ENCODE measurements at places on chromosomes 5 and 9.

- DNase-seq: no peak
Measured at GRCh38 chr5:79985288-79985687, 5.8 kb downstream of the MTX3 start.

DNA sequence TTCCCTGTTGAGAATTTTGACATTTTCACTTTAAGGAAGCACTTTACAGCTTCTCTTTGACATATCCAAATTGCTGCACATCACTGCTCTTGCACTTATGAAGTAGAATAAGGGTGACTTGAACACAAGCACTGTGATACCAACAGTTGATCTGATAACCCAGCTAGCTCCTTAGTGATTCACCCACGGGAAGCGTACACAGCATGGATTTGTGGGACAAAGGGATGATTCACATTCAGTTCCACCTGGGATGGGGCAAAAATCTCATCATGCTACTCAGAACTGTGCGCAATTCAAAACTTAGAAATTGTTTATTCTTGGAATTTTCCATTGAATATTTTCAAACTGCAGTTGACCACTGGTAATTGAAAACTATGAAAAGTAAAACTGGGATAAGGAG, 1565.5 kb upstream of the CDH9 start:
- DNase-seq: no peak

DNA sequence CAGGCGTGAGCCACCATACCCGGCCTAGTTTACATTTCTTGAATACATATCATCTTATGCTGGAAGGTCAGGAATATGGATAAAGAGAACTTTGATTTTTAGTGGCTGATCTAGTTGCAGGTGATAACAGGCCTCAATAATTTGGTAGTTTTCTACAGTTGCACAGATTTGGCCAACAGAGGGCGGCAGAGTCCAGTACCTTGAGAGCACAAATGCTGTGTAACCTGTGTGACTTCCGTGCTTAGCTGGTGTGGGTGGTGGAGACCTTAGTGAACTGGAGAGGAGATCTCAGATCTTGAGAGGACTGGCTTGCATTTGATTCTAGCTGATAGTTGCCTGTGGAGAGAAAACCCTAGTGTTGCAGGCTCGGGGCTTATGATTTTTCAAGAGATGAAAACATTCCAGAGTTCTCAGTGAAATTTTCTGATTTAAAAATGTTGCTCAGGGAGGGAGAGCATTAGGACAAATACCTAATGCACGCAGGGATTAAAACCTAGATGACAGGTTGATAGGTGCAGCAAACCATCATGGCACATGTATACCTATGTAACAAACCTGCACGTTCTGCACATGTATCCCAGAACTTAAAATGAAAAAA, 17.4 kb upstream of the GPR151 start:
- peak; percentile 40 for DNase-seq

DNA sequence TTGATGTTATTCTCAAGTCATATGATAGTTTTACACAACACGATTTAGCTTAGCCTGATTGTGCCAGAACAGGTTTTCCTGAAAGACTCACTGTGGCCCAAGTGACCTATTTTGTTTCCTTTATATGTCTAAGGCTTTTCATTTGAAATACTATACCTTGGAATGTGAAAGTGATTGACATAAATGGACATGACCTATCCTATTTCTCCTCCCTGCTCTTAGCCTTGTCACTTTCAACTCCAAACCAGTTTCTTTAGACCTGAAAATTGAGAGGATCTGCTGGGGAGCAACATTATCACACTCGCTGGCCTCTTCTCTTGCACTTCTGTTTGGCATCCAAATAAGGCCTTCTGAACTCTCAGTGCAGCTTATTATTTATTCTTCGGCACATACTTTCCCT, 496.8 kb downstream of the MAT2B start:
- no peak for DNase-seq

- no peak for DNase-seq
Measured at GRCh38 chr5:14591548-14591947, 10.0 kb downstream of the OTULINL start.

DNA sequence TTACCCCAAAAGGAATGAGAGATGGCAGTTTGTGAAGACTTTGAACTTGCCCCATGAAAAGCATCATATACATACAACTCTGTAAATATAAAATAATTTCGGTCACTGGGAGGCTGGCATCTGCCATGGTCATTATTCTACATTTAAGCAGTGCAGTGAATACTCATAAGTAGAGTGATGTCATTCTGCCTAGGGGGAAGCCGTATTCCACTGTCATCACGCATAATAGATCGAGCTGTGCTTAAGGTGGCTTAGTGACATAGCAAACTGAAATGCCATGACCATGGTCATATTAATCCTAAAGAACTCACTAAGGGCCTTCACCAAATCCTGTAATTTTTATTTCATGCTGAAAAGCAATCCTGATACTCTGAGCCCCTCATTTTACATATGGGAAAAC, 42.4 kb upstream of the NR4A3 start:
- DNase-seq: no peak

DNA sequence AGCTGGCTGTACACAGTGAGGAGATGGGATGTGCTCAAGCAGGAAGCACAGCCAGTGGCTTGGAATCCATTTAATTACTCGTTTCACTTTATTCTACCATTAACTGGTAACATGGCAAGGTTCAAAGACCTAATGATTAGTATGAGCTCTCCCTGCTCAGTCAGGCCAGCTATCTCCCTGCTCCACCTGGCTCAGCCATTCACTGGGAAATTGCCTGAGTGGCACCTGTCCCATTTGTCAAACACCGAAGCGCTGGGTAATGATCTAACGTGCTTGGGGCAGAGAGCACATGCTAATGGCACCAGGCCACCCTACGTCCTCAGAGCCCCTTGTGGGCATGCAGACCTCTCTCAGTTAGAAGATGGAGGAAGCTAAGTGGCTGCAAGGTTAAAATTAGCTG, 162.2 kb downstream of the TTLL11 start:
- DNase-seq: no peak

DNA sequence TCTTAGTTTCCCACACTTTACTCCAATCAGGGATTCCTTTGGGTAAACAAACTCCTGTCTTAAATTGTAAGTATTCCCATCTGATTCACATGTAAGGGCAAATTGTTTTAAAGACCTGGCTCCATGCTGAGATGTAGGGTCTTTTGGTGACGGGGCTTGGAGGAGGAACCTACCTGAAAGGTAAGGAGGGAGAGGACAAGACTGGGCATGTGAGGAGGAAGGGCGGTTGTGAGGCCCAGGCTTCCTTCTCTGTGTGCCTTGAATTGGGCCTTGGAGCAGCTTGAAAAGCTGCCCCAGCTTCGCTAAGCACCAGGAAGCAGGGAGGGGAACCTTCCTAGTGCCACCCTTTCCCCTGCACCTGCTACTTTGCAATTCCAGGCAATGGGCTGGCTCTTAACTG, 86.8 kb downstream of the C9orf152 start:
- DNase-seq: no peak

DNA sequence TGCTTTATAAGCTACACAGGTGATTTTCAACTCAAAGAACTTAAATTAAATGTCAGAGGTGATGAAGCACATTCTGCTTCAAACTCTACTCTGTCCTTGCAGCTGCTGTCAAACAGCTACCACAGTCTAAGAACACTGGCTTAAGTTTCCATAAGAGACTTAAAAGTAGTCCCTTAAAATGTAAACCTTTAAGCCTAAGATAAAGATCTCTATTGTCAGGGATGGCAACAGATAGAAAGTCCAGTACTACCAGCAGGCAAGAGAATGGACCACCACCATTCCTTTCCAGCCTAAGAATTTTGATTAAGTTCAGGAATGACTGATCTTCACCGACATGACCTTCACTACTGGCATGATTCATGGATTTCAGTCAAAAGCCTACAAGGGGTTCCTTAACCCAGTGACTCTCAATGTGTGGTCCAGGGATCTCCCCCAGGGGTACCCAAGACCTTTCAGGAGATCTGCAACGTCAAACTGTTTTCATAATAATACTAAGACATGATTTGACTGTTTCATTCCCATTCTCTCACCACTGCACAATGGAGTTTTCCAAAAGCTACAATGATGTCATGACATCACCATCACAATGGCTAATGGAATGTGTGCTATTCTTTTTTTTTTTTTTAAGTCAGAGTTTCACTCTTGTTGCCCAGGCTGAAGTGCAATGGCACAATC, 41.1 kb upstream of the PLPP6 start:
- DNase-seq: no peak

GRCh38 chr5:53161876-53162275, 52.3 kb upstream of the MOCS2 start:
- DNase-seq: no peak

- DNase-seq: no peak
Measured at GRCh38 chr5:149632311-149633251, 51.3 kb downstream of the ARHGEF37 start.

DNA sequence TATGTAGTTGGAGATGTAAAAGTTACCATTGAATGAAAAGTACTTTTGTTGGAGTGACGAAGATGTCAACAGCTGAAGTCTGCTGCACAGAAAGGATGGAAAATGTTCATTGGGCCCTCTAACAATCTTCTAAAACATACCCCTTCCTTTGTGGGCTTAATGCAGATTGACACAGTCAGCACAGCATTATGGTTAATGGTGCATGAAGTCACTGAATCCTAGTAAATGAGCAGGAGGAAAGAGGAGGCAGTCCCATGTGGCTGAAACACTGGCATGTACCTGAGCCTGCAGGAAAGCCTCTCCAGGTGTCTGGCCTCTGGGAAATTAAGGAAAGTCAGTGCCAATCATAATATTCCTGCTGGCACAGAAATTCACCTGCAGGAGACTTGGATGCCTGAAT, 153.8 kb downstream of the ARL15 start:
- no peak for DNase-seq

DNA sequence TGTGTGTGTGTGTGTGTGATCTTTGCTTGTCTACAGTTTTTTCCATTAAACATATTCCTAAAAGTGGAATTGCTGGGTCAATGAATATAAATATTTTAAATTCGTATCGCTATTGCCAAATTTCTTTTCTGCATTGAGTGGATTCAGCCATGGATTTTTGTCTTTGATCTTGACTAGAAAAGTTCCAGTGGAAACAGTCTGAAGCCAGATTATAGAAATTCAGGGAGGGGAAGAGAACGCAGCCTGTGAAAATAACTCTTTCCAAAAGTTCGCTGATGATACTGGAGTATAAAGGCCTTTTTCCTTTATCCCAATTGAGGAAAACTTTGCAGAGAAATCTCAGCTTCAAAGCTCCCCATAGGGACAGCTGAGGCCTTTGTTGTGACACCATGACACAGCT, 292.3 kb upstream of the CD180 start:
- no peak for DNase-seq

DNA sequence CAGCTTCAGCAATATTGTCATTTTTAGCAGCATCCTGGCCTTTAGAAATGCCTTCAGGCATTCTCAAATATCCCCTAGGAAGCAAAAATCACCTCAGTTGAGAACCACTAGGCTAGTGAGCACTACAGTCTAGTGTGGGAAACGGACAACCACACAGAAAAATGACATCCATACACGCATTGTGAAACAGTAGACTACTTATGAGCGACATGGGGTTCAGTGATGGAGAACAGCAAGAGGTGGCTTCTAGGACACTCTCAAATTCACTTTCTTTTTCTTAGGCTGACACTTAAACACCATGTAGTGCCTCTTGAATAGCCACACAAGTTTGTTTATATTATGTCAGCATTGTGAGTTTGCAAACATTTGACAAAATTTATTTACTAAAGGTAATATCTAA, 203.0 kb downstream of the KDM4C start:
- DNase-seq: no peak

DNA sequence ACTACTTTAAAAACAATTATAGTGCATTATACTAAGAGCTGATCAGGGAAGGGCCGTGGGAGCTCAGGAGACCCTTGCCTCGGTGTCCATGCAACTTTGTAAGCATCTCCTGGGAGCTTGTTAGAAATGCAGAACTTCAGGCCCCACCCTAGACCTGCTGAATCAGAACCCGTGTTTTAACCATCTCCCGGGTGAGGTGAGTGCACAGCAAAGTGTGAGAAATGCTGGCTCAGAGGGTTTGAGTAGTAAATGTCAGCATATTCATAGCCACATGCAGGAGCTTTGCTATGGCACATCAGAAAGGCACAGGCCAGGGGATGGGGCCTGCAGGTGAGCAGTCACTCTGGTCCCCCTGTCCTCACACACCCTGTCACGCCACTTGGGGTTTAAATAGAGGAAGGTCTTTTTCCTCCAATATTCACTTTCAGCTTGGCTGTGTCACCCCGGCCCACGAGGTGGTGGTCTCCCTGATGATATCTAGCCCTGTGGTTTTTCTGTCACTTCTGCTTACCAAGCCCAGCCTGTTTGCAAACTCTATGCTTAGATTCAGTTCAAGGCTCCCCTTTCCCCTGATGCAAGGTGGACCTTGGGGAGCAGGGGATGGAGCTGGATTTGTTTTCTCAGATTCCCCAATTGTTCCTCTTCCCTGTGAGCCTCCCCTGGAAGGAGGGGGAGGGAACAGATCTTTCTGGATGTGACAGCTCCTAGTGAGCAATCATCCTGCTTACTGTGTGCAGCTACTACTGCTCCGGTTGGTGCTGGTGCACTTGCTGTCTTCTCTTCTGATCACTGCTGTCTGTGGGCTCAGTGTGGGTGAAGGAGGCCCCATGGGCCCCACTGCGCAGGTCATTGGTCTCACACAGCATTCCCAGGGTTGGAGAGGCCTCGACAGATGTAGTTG, 51.8 kb upstream of the TGFBR1 start:
- no peak for DNase-seq

DNA sequence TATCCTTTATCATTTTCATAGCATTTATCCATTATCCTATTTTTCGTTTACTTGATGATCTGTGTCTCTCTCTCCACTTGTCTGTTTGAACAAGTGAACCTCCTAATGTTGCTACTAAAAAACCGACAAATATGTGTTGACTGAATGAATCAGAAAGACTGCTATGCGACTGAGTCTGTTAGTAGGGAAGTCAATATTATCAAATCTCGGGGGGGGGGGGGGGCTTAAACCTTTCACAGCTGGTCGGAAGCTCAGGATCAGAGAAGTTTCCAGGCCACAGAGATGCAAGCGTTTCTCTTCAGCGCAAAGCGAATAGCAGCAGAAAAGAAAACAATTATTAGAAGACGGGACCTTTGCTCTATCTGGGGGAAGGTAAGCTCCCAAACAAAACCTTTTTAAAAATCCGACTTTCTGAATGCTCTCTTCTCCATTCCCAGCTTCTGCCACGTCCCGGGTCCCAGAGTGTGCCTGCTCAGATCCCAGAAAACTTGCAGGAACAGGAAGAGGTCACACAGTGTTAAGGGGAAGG, 412 bp downstream of the RIOK2 start:
- no peak for DNase-seq

- DNase-seq: peak; percentile 17
Measured at GRCh38 chr5:76473661-76474060, 70.6 kb downstream of the IQGAP2 start.

- no peak for DNase-seq
Measured at GRCh38 chr9:128614728-128615127, 41.9 kb downstream of the DYNC2I2 start.

GRCh38 chr9:20441711-20442423, 180.4 kb downstream of the MLLT3 start:
- no peak for DNase-seq

DNA sequence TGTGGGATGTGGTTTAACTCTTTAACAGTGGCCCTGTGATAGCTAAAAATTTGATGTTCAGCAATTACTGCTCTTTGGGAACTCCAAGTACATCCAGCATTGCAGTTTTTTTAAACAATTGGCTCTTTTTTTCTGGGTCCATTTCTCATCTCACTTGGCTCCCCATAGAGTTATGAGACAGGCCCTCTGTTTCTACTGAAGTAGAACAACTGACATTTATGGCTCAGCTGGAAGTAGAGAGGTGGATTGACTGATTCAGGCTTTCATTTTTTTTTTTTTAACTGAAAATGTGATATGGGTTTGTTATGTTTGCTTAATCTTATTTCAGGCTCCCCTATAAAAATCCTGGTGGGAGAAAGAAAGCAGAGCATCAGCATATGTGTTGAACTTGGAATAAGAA, 96.6 kb upstream of the CD180 start:
- no peak for DNase-seq

- DNase-seq: no peak
Measured at GRCh38 chr5:61805101-61805500, 473.0 kb downstream of the ZSWIM6 start.

Data from stimulated activated CD4-positive, alpha-beta T cell treated with anti-CD3 and anti-CD28 coated beads, Interleukin-1b, Interleukin-23, amount 100 ng/mL, for 1 hour (primary cell).